Heart left ventricle (tissue), 16 donors: ENCODE measurements at places on chromosomes 4 and X. TPM values are rescaled to one million over a fixed set of nuclear protein-coding genes. Genes with fewer than 3 reads are reported as not detected.

IL13RA2 gene
- 0.11 TPM for polyA plus RNA-seq

PRKX gene
- polyA plus RNA-seq, result 1.8 TPM

DNA sequence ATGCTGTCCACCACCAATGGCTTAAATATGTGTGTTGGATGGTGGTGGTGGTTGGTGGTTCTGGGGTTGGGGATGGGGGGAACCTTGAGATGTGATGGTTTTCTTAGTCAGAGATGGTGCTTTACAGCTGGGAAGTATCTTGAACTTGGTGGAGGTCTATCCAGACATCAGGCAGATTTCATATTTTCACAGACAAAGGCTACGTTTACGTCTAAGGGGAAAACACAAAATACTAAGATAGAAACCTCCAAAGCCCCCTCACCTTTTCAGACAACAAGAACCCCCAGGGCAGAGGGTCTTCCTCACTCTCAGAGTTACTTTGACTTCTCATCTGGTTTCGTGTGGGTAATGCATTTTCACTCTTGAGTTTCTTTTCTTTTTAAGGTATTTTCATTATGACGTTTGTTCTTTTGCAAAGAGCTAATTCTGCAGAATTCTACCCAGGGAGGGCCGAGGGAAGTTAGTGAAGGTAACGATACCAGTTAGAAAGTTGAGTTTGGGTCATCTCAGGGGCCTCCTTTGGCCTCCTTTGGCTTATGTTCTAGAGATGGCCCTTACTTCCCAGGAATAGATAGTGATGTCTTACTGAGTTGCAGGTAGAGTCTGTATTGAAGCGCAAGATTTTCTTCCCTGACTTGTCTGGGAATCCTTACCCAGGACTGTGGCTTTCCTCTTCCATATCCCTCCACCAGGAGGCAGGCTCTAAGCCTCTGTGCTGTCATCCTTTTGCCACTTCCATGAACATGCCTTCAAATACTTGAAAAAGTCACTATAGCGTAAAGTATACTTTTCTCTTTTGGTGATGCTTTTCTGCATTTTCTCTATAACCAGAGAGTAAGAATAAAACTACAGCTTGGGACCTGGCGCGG is 31.9 kb downstream of the RHOH start:
- no peak for DNase-seq

DNA sequence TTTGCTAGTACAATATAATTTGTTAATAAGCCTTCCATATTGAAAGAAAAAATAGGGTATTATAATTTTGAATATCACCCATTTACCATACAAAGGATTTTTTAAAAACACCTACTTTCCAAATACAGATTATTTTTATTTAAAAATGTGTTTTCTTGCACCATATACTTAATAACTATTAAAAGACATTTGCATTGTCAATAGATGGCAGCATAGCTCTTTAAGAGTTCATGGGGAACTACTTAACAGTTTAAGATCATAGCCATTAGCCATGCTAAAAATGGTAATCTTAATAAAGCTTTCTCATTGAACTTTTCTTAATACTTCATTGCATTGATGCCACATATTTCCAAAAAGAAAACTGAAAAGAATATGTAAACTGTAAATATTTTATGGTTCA is 1995.9 kb downstream of the C4orf33 start:
- no peak for DNase-seq

DNA sequence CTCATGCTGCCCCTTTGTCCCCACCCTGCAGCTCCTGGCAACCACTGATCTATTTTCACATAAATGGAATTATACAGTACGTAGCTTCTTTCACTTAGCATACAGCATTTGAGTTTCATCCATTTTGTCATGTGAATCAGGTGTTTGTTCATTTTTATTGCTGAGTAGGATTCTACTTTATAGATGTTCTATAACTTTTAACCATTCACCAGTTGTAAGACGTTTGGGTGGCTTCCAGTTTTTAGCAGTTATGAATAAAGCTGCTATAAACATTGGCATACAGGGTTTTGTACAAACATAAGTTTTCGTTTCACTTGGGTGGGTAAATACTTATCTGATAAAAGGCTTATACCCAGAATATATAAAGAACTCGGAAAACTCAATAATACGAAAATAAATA is 102.3 kb upstream of the KLHL13 start:
- no peak for DNase-seq

GRCh38 chr4:23171976-23172375 is 479.2 kb downstream of the GBA3 start:
- DNase-seq, result no peak

DNA sequence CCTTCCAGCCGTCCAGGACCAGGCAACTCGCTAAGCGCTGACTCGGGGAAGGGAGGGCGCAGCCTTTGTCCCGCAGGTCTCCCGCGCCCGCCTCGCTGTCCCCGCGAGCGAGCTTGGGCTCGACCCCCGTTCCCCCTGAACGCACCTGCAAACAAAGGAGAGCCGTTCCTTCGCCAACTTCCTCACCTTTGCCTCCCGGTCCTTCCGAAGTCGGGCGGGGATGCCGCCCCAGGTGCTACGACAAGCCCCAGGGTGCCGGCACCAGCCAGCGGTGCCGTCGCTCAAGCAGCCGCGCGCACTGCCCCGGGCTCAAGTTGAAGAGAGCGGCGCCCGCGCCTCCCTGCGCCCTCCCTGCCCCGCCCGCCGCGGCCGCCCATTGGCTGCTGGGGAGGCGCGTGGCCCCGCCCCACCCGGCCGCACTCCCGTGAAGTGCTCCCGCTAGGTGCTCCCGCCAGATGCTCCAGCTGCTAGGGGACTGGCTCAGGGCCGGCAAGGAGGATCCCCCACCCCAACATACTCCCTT is 107.1 kb downstream of the NSUN7 start:
- DNase-seq, result peak; percentile 65

DNA sequence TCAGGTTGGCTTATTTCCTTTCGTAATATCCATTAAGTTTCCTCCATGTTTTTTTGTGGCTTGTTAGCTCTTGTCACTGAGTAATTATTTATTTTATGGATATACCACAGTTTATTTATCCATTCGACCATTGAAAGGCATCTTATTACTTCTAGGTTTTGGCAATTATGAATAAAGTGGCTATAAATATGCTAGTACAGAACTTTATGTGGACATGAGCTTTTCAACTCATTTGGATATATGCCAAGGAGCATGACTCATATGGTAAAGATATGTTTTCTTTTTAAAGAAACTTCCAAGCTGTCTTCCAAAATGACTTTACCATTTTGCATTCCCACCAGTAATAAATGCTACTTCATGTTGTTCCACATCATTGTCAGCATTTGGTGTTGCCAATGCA is 803.6 kb downstream of the GLUD2 start:
- no peak for DNase-seq

- no peak for DNase-seq
Measured at GRCh38 chr4:156188596-156188995, 234.9 kb upstream of the CTSO start.
